ENCODE measurements at places on chromosomes 7 and 10.

DNA sequence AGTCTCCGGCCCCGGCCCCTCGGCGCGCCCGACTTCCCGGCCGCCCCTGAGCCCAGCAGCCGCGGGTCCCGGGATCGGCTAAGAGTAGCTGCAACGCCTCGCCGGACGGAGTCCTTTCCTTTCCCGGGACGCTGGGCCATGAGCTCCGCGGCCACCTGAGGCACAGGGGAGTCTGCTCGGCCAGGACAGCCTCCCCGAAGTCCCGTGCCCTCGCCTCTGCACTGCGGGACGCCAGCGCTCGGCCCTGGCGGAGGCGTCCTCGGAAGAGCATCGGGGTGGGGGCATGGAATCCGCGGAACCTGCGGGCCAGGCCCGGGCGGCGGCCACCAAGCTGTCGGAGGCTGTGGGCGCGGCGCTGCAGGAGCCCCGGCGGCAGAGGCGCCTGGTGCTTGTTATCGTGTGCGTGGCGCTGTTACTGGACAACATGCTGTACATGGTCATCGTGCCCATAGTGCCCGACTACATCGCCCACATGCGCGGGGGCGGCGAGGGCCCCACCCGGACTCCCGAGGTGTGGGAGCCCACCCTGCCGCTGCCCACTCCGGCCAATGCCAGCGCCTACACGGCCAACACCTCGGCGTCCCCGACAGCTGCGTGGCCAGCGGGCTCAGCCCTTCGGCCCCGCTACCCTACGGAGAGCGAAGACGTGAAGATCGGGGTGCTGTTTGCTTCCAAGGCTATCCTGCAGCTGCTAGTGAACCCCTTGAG lies 502 bp downstream of the SLC18A3 start:
- no peak for DNase-seq

DNA sequence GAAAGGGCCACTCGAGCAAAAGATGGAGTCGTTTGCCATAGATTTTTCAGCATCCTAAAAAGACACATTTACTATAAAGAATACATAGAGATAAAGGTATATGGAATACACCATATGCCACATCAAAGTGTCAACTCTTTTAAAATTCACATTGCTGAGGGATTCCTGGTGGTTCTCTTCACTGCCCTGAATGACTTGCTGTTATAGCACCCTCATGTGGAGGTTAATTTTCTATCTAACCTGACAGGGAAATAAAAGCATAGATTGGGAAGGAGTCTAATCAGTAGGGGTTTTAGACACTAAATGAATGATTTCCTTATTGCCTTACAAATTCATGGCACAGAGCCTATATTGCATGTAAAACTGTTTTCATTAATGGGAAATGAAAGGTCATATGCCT lies 25.9 kb downstream of the DNAH11 start:
- no peak for DNase-seq

DNA sequence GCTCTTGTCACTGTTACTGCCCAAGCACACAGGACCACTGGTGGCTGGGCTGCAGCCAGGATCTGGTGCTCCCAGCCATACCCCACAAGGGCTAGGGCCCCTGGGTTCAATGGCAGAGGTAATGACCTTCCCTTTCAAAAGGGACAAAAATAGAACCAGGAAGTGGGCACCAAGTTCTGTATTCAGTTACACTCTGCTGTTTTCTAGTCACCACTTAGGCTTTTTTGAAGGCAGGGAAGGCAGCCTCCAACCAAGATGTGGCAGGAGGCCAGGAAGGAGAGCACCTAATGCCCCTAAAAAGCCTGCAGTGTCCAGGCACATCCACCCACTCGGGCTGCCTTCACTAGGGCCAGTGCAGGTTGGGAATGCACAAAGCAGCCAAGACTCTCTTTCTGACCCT lies 47.8 kb downstream of the NOD1 start:
- peak; percentile 28 for DNase-seq

DNA sequence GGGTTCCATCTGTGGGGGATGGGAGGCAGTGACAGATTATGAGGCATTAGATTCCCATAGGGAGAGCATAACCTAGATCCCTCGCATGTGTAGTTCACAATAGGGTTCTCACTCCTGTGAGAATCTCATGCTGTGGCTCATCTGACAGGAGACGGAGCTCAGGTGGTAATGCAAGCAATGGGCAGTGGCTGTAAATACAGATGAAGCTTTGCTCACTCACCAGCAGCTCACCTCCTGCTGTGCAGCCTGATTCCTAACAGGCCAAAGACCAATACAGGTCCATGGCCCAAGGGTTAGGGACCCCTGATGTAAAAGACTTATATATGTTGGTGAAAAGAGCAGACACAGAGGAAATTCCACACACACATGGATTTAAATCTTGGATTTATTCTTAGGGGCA lies 370.2 kb downstream of the NRG3 start:
- DNase-seq = no peak

DNA sequence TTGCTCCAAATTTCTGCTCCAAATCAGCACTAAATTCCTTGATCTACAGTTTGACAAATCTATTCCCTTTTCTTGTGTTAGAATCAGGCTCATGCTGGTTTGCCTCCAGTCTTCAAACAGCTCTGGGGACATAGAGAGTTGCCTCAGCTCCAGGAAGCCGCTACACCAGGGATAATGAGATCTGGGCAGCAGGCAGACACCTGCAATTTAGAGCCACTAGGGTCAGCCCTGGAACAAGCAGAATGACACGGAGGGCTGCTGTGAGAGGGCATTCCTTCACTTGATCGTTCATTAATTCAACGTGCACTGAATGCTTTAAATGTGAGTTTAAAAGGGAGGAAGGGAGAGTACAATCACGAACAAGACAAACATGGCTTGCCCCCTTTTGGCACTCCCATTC lies 3.7 kb upstream of the ELMO1 start:
- no peak for DNase-seq

GRCh38 chr10:32906595-32906994 lies 51.4 kb downstream of the ITGB1 start:
- DNase-seq = no peak

DNA sequence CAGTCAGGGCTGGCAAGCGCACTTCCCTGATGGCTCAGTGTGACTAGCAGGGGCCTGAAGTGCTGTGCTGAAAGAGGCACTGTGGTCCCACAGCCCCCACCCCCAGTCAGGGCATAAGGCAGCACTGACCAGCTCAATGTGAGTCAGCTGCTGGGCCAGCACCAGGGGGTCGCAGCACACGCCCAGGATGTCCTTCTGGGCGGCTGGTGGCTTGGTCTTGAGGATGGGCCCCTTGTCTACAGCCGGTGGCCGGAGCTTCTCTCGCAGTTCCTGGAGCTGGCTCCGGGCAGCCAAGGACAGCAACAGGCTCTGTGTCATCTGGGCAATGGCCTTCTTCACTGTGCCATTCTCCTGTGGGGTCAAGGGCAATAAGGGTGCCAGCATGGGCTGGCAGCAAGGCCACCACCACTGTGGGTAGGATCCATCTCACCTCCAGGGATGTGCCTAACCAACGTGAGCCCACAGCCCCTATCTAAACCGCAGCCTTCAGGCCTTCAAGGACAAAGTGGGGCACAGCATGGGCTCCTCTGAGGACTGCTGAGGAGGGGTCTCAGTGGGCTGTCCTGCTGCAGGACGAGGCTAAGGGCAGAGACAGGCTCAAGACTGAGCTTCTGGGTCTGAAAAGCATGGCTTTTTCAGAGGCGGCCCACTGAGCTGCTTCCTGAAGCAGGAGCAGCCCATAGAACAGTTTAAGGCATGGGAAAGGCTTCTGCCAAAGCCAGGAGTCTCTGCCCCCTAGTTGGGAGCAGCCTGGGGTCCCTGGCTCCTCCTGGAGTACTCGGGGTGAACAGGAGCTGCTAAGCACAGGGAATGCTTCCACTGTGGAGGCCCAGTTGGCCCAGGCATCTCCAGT lies 62.5 kb downstream of the CSGALNACT2 start:
- DNase-seq = no peak

DNA sequence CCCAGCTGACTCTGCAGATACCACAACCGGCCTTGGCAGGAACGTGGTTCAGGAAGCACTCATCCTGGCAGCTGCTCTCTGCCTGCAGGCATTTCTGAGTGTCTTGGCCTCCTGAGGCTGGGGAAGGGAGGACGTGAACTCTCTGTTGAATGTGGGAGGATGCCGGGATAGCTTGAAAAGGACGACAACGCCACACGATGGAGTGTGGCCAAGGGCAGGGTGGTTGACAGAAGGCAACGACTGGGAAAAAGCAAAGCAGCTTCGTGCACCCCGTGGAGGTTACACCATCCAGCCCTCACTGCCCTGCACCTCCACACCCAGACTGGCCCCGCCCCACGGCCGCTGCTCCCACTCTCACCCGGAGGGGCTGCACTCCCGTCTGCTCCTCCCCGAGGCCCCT lies 466.1 kb upstream of the FOXK1 start:
- DNase-seq = no peak

- DNase-seq = no peak
Observed at GRCh38 chr10:1483246-1483645, 254.1 kb downstream of the ADARB2 start.

DNA sequence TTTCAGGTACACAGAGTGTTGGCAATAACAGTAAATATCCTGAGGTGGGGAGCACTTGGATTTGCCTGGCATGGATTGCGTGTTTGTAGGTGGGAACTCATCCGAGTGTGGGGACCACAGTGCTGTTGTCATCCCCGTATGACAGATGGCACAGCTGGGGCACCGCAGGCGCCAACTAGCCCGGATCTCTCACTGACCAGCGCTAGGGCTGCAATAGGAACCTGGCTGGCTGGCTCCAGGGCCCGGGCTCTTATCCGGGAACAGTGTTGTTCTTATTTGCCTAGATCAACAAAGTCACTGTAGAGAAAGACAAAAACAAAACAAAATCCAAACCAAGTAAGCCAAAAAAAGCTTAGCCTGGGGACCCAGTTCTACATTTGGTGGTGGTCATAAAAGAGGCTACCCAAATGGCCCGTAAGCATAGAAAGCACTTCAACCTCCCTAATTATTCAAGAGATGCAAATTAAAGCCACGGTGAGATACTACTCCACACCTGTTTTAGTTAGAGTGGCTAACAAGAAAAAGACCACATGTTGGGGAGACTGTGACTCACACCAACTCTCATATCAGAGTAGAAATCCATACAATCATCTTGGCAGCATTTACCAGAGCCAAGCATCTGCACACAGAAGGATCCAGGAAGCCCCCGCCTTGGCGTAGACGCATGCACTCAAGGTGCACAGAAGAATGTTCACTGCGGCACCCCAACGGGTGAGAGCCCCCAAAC lies 27.2 kb upstream of the PFKFB3 start:
- DNase-seq = no peak

DNA sequence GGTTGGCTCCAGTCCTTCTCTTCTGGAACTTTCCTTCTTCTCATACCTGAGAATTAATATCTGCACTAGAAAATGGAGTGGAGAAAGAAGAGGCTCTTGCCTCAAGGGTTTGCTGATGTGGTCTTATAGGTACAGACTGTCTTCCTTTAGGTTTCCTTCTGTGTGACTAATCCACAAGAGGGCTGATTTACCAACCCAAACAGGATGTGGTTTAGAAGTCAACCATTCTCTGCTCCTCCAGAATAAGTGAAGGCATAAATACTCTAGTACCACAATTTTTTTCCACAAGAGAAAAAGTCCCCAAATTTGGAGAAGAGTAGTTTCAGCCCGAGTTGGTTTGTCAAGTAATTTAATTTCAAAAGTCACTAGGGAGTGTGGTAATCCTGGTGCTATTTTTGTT lies 85.8 kb downstream of the NRP1 start:
- DNase-seq = no peak

- no peak for DNase-seq
Observed at GRCh38 chr10:130108934-130109604, 1.6 kb downstream of the C10orf143 start.

DNA sequence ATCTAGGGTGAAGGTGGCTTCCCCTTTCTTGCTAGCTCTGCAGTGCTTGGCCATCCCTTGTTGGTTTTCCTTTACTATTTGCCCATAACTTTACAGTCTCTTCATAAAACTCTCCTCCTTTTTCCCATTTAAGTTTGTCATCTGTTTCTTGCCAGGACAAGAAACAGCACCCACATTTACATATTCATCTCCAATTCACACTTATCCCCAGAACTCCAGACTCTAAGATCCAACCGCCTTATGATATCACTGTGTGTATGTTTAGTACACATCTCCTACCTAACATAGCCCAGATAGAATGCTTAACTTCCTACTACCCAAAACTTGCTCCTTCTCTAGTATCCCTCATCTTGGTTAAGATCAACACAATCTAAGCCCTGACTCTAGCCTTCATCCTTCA lies 622.2 kb downstream of the KCNMA1 start:
- DNase-seq = no peak

DNA sequence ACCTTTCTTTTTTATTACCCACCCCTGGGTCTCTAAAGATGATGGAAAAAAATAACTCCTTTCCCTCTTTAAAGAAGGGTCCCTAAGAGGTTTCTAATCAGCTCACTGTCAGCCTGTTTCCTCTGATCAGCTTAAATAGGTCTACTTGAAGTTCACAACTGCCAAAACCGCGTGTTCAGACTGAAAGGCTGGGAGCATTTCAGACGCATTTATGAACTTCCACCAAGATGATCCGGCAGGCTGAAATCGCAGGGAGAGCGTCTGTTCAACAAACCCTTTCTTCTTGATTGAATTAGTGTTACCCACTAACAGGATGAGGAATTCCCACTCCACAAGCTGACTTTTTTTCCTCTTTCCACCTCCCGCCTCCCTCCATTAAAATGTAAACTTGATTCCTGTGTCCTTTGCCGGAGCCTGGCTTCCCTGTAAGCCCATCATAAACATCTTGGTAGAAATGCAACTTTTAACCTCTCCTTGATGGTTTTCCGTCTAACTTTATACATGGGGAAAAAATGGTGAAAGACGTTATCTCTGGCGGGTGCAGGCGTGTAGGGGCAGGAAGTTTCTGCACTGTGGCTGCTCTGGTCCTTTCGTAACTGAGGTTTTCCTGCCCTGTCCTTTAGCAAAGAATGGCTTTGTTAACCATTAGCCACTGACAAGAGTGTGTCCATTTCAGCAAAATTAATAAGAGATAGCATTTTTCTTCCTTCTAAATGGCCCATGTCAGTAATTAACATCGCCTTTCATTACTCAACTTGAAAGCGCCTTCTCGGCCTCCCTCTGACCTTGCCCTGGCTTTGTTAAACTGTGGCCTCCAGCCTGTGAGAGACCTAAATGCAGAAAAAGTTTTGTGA lies 130.7 kb downstream of the BAMBI start:
- DNase-seq = peak; percentile 47

- DNase-seq = no peak
Observed at GRCh38 chr7:113625494-113626102, 293.2 kb downstream of the PPP1R3A start.

GRCh38 chr10:101224910-101225823 lies 4.1 kb downstream of the LBX1 start:
- no peak for DNase-seq

GRCh38 chr10:75111907-75112679 lies 637 bp downstream of the SAMD8 start:
- peak; percentile 66 for DNase-seq

DNA sequence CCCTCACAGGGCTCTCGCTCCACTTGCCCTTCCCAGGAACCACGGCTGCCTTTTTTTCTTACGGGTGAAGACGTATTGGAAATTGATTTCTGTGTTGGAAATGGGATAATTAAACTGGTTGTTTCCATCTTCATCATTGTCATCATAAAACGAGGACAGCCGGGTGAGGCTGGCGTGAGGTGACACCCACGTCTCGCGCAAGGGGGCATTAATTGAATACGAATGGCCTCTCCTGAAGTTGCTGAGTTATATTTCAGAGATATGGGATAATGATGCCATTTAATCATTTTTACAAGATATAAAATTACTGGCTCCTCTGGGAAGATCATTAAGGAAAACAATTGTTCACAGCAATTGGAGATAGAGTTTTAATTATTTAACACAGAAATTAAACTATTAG lies 18.3 kb upstream of the NKX6-2 start:
- no peak for DNase-seq

GRCh38 chr10:125006921-125007426 lies 65.1 kb downstream of the ZRANB1 start:
- no peak for DNase-seq
